ENCODE measurements at places on chromosomes 12 and 14. TPM values are rescaled to one million over a fixed set of nuclear protein-coding genes. Genes with fewer than 3 reads are reported as not detected.
A peak's percentile ranks its signal among the peaks of the same experiment; 100 is the strongest.

KRT74 gene
- total RNA-seq, result not detected

DGLUCY gene
- 10.4 TPM for total RNA-seq

MUCL1 gene
- total RNA-seq, result not detected

JAG2 gene
- total RNA-seq, result 1.3 TPM

AKAP5 gene
- 0.16 TPM for total RNA-seq

DNA sequence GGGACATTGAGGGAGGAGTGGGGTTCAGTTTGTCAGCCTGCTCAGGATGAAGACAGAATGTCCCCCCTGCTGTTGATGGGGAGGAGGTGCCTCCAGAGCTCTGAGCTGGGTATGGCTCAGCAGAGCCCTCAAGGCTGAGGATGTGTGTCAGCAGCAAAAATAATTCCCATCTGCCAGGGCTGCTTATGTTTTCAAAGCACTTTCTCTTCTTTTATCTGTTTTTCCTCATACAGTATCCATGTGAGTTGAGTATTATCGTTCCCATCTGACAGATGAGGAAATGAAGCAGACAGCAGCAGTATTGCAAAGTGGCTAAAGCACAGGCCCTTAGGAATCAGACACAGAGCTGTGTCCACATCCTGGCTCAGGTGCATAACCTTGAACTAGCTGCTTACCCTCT lies 94.1 kb downstream of the SLC8A3 start:
- no peak for DNase-seq

DNA sequence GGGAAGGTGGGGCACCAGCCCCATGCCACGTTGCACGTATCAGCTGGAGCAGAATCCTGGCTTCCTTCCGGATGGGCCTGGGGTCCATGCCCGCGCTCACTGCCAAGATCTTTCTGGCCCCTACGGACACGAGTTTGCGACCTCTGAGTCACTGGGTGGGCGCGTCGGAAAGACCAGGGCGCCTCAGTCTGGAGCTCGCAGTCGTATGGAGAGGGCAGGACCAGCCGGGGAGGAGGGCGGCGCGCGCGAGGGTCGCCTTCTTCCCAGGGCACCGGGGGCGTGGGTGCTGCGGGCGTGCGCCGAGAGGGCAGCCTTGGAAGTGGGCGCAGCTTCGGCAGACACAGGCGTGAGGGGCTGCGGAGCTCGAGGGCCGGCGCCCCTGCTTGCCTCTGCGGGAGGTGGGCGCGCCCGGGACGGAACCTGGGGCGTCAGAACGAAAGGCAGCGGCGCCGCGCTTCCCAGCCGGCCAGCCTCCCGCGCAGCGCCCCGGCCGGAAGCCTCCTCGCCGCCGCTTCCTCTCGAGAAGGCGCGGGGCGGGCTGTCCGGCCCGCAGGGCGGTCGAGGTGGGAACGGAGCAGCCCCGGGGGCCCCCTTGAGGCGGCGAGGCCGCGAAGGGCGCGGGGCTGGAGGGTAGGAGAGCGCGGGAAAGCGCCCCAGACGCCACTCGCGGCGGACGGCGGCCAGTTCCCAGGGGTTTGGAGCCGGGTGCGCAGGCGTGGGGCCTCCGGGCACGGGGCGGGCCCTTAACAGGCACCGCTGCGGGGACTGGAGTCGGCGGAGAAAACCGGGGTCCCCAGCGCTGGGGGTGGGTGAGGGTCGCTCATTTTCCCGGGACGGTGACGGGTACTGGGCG lies at the start of gene ARL6IP4:
ARL6IP4 (plus strand) TSS at position 499 of the 853 bp plus-strand sequence. CDS start 459 bp downstream, outside the sequence.
- DNase-seq, result peak; percentile 53

DNA sequence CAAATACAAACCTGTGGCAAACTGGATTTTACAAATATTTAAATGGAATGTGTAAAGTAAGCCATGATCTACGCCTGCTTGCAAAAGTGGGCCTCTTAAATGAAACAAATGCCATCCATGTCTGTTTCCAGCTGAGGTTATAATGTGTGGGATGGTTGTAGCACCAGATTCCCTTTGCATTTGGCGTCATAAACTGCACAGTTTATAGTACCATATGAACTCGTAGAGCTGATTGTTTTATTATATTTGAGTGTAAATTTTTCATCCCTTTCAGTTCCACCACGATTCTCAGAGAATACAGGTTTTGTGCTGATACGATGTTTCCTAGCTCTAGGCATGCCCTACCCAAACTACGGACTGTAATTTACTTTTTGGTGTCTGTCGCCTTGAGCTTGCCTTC lies 374.9 kb downstream of the EGLN3 start:
- DNase-seq, result no peak

GRCh38 chr14:88245321-88245720 lies 77.7 kb downstream of the KCNK10 start:
- no peak for DNase-seq

GRCh38 chr12:102478405-102479098 lies 1.8 kb downstream of the IGF1 start:
- DNase-seq, result no peak

DNA sequence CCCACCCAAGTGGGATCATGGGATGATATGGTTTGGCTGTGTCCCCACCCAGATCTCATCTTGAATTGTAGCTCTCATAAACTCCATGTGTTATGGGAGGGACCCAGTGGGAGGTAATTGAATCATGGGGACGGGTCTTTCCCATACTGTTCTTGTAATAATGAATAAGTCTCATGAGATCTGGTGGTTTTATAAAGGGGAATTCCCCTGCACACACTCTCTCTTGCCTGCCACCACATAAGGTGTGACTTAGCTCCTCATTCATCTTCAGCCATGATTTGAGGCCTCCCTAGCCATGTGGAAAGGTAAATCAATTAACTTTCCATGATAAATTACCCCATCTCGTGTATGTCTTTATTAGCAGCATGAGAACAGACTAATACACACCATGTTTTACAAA lies 109.2 kb downstream of the IGF1 start:
- no peak for DNase-seq

DNA sequence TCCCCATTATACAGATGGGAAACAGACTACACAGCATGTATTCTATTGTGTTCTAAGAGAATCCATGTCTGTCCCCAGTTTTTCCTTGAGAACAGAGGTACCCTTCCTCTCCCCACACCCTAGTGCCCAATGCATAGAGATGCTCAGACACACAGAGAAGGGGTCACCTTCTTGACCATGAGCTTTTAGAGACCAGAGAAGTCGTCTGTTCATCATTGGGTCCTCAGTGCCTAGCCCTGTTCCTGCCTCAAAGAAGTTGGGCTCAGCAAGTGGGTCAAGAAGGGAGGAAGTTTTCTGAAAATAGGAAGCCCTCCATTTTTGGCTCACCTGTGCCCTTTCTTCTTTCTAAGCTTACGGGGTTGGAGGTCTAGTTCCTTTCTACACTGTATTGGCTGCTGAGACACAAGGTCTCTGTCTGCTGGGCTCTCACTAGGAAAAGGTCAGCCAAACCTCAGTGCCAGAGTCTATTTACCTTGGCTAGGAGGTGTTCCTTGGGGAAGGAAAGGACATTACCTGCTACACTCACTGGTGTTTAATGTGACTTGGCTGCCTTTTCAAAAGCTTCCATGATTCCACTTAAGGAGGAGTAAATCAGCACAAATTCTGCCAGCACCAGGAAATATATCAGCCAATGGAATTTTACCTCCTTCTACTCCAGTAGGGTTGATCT lies 198.5 kb upstream of the PWP1 start:
- no peak for DNase-seq

- no peak for DNase-seq
These were observed 12.5 kb downstream of the PACS2 start for GRCh38 chr14:105326891-105327694.

GRCh38 chr12:57164966-57165625 lies 17.7 kb upstream of the LRP1-AS start:
- DNase-seq, result no peak

- no peak for DNase-seq
These were observed 73.7 kb downstream of the BBS10 start for GRCh38 chr12:76274420-76275083.

DNA sequence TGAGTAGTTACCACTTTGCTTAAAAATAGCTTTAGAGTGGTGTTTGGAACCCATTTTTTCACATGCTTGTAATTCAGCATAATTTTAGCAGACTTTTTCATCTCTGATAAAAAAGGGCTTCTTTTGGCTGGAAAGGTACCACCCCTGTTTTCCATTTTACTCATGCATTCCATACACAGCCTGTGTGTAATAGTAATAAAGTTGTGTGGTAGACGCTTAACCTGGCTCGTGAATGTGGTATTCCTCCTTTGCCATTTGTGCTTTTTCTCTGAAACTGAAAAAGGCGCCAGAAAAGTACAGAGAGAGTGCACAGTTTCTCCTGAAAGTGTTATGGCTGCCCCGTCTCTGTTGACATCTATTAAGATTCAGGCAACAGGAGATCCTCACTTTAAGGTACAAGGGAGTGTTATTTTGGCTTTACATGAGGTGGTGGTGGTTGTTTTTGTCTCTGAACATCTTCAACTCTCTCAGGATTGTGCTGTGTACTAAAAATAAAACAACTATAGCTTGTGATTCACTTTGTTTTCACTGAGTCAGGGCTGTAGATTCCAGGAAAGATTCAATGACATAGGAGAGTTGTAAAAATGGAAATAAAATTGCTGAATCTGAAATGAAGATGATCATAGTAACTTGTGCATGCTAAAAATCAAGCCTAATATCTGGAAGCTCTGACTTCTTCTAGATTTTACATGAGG lies 45.6 kb upstream of the MIS18BP1 start:
- no peak for DNase-seq

GRCh38 chr12:107351713-107352112 lies 258.4 kb upstream of the CRY1 start:
- no peak for DNase-seq

- no peak for DNase-seq
These were observed 63.8 kb downstream of the CDC42BPB start for GRCh38 chr14:102993523-102993922.

DNA sequence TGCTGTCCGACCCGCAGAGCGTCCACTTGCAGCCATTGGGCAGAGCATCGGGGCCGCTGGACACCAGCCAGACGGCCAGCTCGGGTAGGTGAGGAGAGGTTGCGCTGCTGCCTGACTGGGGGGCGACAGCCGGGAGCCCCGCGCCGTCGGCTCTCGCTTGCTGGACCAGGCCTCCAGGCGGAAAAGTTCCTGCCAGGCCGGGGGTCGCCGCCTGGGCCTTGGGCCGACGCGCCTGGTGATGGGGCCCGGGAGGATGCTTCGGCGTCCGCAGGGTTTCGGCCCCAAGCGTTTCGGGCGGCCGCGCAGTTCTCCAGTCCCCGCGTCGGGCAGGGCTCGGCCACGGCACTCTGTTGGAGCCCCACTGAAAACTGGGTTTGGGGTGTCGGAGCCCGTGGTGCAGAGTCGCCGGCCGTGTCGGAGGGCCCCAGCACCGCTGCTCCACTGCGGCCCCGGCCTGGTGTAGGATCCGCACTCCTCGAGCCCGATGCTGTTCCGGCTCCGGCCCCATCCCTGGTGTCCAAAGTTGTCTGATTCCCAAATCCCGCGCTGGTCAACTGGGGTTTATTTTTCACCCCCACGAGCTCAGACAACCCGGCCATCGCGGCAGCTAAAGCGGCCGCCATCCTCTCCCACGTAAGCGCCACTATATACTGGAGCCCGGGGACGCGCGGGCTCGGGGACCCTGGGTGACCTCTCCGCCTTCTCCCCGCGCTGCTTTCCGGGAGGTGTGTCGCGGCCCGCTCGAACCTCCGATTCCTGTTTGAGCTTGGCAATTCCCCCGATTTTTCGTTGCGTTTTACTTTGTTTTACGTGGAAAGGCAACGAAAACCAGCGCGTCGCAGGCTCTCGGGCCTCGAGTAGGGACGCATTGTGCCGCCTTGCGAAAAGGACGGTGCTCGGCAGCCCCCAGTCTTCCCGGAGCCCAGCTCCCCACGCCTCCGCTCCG lies 872 bp downstream of the VSX2 start:
- DNase-seq, result no peak
